ENCODE measurements at places on chromosomes 5 and 9.
A peak's percentile ranks its signal among the peaks of the same experiment; 100 is the strongest.

GRCh38 chr9:132201139-132201538 lies 39.3 kb downstream of the NTNG2 start:
- no peaks in the 10 kb centered on the region for H3K4me1 ChIP-seq
- H3K36me3 ChIP-seq = no peaks in the 10 kb centered on the region

DNA sequence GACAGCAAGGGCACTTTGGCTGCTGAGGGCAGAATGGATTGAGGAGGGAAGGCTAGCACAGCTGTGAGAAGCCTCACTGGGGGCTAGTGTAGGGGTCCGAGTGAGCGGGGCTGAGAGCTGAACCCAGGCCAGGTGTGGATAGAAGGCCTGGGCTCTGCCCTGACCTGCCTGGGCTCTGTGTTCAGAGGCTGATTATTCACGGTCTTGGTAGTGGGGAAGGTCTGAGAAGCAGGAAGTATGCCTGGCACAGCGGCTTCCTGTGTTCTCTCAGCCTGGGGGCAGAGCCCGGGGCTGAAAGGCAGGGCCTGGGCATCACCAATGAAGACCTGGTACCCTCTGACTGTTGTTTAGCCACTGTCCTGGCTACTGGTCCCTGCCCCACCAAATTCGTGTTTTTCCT lies 136.4 kb upstream of the TBC1D2 start:
- no peak for DNase-seq
- H3K27ac ChIP-seq = no peak overlapping the region
- no peak overlapping the region for H3K4me3 ChIP-seq
- no peaks in the 10 kb centered on the region for H3K4me1 ChIP-seq

DNA sequence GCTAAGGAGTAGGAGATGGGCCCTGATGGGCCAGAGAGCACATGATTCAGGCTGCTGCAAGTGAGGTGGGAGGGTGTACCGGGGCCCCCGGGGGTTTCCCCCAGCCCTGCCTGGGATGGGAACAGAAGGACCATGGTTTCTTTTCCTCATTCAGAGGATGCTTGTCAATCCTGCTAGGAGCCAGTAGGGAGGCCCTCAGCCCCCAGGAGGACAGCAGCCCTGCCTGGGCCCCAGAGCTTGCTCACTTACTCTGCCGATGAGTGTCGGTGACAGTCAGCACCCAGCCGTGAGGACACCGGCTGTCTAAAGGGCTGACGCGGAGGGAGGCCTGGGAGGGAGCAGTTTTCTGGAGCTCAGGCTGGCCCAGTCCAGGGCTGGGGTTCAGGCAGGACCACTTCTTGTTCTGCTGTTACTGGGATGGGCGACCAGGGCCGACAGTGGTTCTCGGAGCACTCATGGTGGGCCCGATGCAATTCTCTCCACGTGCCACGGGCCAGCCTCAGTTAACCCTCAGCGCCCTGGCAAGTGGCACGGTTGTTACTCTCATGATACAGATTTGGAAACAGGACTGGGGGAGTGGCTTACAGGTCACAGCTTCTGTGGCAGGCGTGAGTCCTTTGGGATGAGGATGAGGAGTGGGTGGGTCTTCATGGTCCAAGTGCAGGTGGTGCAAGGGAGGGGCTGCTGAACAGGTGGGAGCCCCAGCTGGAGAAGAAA lies 1.8 kb downstream of the ARRDC1 start:
- no peaks in the 10 kb centered on the region for H3K36me3 ChIP-seq
- DNase-seq = peak; percentile 69
- H3K4me1 ChIP-seq = peaks cover 51% of the 10 kb centered on the region
- H3K27ac ChIP-seq = no peak overlapping the region
- H3K4me3 ChIP-seq = peak overlapping the region; percentile 90

GRCh38 chr9:98742325-98743280 lies 33.9 kb upstream of the GABBR2 start:
- DNase-seq = no peak
- H3K4me1 ChIP-seq = no peaks in the 10 kb centered on the region
- H3K36me3 ChIP-seq = peaks cover 11% of the 10 kb centered on the region
- no peaks in the 10 kb centered on the region for H3K27me3 ChIP-seq

- peaks cover 16% of the 10 kb centered on the region for H3K27me3 ChIP-seq
- no peaks in the 10 kb centered on the region for H3K36me3 ChIP-seq
- no peak overlapping the region for H3K4me3 ChIP-seq
- H3K27ac ChIP-seq = no peak overlapping the region
- peaks cover 35% of the 10 kb centered on the region for H3K4me1 ChIP-seq
Measured at GRCh38 chr9:132238992-132239391, 77.1 kb downstream of the NTNG2 start.

GRCh38 chr9:114186605-114187289 lies 31.4 kb downstream of the COL27A1 start:
- H3K4me3 ChIP-seq = no peak overlapping the region
- no peaks in the 10 kb centered on the region for H3K27me3 ChIP-seq
- no peak overlapping the region for H3K27ac ChIP-seq
- no peaks in the 10 kb centered on the region for H3K36me3 ChIP-seq
- no peak for DNase-seq

DNA sequence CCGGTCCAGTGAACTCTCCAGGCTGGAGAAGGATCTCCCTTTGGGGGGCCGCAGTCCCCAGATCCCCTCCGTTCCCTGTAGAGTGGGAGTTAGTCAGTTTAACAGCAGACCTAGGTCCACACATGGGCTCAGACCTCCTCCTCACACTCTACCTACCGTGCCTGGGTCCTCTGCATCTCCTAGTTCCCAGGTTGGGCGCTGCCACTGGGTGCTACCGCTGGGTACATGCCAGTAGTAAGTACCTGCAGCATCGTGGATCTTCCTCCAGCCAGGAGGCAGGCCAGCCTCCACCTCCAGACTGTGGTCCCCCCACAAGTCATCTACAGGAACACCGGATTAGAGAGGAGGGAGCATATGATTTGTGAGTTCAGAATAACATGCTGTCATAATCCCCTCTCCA lies 802 bp downstream of the APBB3 start:
- no peaks in the 10 kb centered on the region for H3K27me3 ChIP-seq
- peak overlapping the region; percentile 86 for H3K4me3 ChIP-seq
- H3K27ac ChIP-seq = peak overlapping the region; percentile 88
- H3K4me1 ChIP-seq = peaks cover 51% of the 10 kb centered on the region

DNA sequence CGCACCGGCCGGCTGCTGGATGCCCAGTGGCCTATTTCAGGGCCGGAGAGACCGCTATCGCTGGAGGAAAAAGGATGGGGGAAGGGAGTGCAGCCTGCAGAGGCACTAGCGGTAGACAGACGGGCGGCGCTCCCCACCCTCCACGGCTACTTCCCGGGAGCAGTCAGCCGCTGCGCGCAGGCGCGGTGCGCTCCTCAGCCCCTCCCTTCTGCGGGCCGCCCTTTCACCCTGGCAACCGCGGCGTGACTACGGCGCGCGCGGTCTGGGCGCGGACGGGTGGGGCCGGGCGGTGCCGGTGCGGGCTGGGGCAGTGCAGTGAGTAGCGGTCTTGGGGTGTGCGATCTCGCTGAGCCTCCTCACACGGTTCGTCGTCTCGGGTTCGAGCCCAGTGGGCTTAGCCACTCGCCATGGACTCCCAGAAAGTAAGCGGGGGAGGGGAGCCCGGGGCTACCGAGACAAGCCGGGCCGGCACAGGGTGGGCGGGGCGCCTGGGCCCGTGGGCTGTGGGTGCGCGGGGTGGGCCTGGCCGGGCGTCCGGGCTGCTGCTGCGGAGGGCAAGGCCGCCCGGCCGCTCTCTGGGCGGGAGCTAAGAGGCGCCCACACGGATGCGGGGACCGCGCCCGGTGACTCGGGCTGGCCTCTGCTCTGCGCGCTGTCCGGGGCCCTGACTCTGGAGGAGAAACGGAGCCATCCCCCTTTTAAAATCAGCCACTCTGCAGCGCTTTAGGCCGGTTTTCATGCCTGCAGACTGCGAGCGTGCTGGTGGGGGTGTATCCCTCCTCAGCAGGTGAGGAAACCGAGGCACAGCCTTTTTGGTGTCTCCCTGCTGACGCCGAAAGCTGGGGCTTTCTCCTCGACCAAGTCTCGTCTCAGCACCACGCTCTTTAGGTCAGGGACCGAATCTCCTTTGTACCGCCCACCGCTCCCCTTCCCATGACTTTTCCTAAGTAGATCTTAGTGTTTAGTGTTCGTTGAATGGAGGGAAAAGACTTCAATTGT lies at the start of gene FSD1L:
Gene FSD1L (plus strand): TSS at position 221 of the 999 bp plus-strand sequence. CDS start 187 bp downstream, at position 408.
- peaks cover 14% of the 10 kb centered on the region for H3K4me1 ChIP-seq
- H3K4me3 ChIP-seq = peak within 1 kb of the TSS; percentile 85
- H3K36me3 ChIP-seq = no peaks in the 10 kb centered on the region
- H3K27ac ChIP-seq = peak within 1 kb of the TSS; percentile 80
- peak; percentile 92 for DNase-seq

DNA sequence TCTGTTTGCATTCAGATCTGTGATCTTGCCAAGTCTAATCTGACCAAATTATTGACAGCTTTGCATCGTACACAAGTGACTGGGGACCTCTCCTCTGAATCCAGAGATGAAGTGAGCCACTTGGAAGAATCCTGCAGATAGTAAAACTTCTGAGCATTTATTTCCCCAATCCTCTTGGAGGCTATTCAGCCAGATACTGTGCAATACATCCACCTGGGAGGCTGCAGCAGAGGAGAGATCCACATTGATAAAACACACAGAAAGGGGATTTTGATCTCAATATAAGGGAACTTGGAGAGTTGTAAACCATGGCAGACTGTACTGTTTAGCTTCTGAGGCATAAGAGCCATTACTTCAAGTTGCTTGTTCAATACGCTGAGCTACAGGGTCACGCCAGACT lies 654.6 kb downstream of the MTRR start:
- no peak overlapping the region for H3K27ac ChIP-seq
- no peaks in the 10 kb centered on the region for H3K27me3 ChIP-seq
- H3K4me1 ChIP-seq = no peaks in the 10 kb centered on the region
- no peak for DNase-seq

- peaks cover 36% of the 10 kb centered on the region for H3K4me1 ChIP-seq
- no peaks in the 10 kb centered on the region for H3K27me3 ChIP-seq
- DNase-seq = peak; percentile 93
- no peak overlapping the region for H3K4me3 ChIP-seq
- no peaks in the 10 kb centered on the region for H3K36me3 ChIP-seq
Measured at GRCh38 chr5:177500685-177501522, 3.5 kb upstream of the PDLIM7 start.

DNA sequence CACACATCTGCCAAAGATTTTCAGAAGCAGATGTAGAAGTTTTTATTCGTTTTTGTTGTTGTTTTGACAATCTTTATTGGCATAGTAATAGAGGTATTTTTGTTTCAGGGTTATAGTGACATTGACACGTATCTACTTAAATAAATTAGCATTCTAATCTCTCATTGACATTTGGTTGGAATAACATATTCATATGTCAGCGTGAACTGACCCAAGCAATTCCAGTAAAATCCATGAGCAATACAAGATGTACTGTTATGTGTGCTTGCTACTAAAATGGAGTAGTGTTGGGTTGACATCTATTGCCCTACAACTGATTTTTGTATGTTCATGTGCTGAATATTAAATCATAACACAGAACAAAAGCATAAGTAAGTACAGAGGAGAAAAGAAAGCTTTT lies 284.4 kb upstream of the SMC2 start:
- no peak overlapping the region for H3K4me3 ChIP-seq
- no peak for DNase-seq
- no peaks in the 10 kb centered on the region for H3K27me3 ChIP-seq
- no peaks in the 10 kb centered on the region for H3K4me1 ChIP-seq

GRCh38 chr5:527646-528628 lies 3.7 kb upstream of the SLC9A3 start:
- peaks cover 95% of the 10 kb centered on the region for H3K27me3 ChIP-seq
- H3K4me1 ChIP-seq = peaks cover 28% of the 10 kb centered on the region
- H3K36me3 ChIP-seq = no peaks in the 10 kb centered on the region
- DNase-seq = no peak

- no peaks in the 10 kb centered on the region for H3K27me3 ChIP-seq
- peak overlapping the region; percentile 88 for H3K4me3 ChIP-seq
Measured at GRCh38 chr9:100099722-100100042, 639 bp downstream of the INVS start.

GRCh38 chr5:134409321-134409720 lies 2.4 kb downstream of the CDKN2AIPNL start:
- no peak overlapping the region for H3K27ac ChIP-seq
- peaks cover 5% of the 10 kb centered on the region for H3K36me3 ChIP-seq
- H3K27me3 ChIP-seq = no peaks in the 10 kb centered on the region
- H3K4me3 ChIP-seq = no peak overlapping the region
- no peak for DNase-seq

GRCh38 chr5:7397937-7398336 lies 2.0 kb downstream of the ADCY2 start:
- H3K4me1 ChIP-seq = peaks cover 20% of the 10 kb centered on the region
- H3K27me3 ChIP-seq = peaks cover 9% of the 10 kb centered on the region
- H3K27ac ChIP-seq = no peak overlapping the region
- no peaks in the 10 kb centered on the region for H3K36me3 ChIP-seq

DNA sequence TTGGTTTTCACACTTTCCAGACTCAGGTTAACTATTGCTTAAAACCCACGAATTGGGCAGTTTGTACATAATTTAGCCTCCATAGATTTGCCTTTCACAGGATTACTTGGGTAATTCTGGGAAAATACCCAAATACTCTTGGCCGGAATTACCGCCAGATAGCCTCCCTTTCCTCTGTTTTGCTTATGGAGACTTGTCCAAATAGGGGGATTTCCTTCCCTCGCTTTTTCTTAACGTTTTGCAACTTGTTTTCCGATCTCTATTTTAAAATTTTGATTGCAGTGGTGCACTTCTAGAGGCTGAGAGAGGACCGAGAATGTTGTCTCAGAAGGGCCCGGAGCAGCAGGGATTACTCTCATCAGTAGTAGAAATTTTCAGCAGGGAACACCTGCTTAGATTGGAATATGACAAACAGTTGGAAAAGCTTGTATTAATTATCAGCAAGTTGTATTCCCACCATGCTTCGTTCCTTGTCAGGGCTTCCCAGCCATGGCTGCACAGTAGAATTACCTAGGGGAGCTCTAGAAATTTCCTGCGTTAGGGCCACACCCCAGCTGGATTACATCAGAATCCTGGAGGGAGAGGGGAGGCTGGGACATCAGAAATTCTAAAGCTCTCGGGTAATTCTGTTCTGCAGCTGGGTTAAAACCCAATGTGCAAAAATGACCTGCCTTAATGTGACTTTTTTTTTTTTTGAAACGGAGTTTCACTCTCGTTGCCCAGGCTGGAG lies 329.1 kb downstream of the SH3GL2 start:
- no peak for DNase-seq
- peaks cover 17% of the 10 kb centered on the region for H3K4me1 ChIP-seq
- H3K4me3 ChIP-seq = no peak overlapping the region

DNA sequence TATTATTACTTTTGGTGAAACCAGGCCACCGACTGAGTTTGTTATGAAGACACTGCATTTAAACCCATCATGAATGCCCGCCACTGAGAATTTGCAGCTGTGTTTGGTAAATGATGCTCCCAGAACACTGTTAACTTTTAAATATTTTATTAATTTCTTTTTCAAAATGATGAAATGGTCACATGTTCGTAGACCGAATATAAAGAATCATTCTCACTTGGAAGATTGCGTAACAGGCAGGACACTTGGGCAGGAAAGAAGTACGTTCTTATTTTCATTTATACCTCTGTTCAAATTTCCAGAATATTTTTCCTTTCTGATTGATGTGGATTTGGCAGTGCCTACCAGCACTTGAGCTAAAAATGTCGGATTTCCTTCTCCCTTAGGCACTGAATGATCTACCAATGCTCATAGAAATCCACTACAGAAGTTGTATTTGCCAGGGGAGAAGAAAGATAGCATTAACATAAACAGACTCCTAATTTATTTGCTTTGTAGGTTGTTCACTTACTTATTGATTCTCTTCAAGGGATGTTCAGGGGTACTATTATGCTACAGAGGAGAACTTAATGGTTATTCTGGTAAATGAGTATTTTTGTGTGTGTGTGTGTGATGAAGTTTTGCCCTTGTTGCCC lies 13.8 kb downstream of the CYFIP2 start:
- H3K36me3 ChIP-seq = no peaks in the 10 kb centered on the region
- DNase-seq = no peak
- no peaks in the 10 kb centered on the region for H3K27me3 ChIP-seq

- no peak for DNase-seq
- H3K4me3 ChIP-seq = no peak overlapping the region
- peaks cover 18% of the 10 kb centered on the region for H3K4me1 ChIP-seq
- H3K36me3 ChIP-seq = no peaks in the 10 kb centered on the region
- H3K27ac ChIP-seq = peak overlapping the region; percentile 53
- no peaks in the 10 kb centered on the region for H3K27me3 ChIP-seq
Measured at GRCh38 chr5:10607023-10607665, 43.3 kb downstream of the ANKRD33B start.

All from suprapubic skin (tissue), 4 donors.